Upper lobe of left lung (tissue), 6 donors: ENCODE measurements at places on chromosomes 5 and 9. TPM values are rescaled to one million over a fixed set of nuclear protein-coding genes. Genes with fewer than 3 reads are reported as not detected.

Gene ANKRD20A1
- total RNA-seq: 0.89 TPM

Gene CA9
- not detected for total RNA-seq

Gene IDNK
- total RNA-seq: 3.1 TPM

Gene ASPN
- 9.6 TPM for total RNA-seq

Gene DMRT2
- total RNA-seq: 0.79 TPM

Gene C7
- total RNA-seq: 741 TPM

Gene SPEF2
- total RNA-seq: 7.6 TPM

Gene FOXD4
- total RNA-seq: 3.1 TPM

Gene PRDM9
- not detected for total RNA-seq

Gene RNF130
- total RNA-seq: 106 TPM

Gene CDK5RAP2
- total RNA-seq: 48.7 TPM

Gene MYMK
- not detected for total RNA-seq

Gene IARS1
- 52.4 TPM for total RNA-seq

Gene SMIM33
- total RNA-seq: not detected

Gene PCDHGA10
- total RNA-seq: 4.9 TPM

Gene SPATA31A5
- total RNA-seq: not detected

Gene PKD2L2
- total RNA-seq: not detected

Gene CCDC171
- 5.5 TPM for total RNA-seq

Gene SPINK6
- total RNA-seq: not detected

Gene PCDH12
- total RNA-seq: 18.1 TPM

Gene PCDHA7
- 0.55 TPM for total RNA-seq

Gene GGTA1
- total RNA-seq: 8.7 TPM

Gene ADAMTS2
- 19.2 TPM for total RNA-seq

Gene FGFR4
- 130 TPM for total RNA-seq

Gene ZNF879
- total RNA-seq: 4.2 TPM

Gene SV2C
- total RNA-seq: 0.22 TPM

Gene HAPLN1
- total RNA-seq: not detected

Gene MAPK9
- 33.0 TPM for total RNA-seq

Gene FSTL4
- 1.4 TPM for total RNA-seq

Gene PALM2AKAP2
- 16.3 TPM for total RNA-seq

Gene TMC1
- not detected for total RNA-seq

Gene LMNB1
- 18.5 TPM for total RNA-seq

Gene LHX3
- total RNA-seq: not detected

Gene AGXT2
- total RNA-seq: not detected

Gene FOXD4L5
- 0.15 TPM for total RNA-seq

Gene PCA3
- not detected for total RNA-seq

Gene SKP1
- 155 TPM for total RNA-seq

Gene PTGDS
- 305 TPM for total RNA-seq

Gene SPATA31D4
- not detected for total RNA-seq

Gene GPR150
- total RNA-seq: not detected

Gene PCDHB14
- 1.4 TPM for total RNA-seq

Gene INSL4
- not detected for total RNA-seq

Gene NMUR2
- not detected for total RNA-seq

Gene BHMT2
- 2.1 TPM for total RNA-seq

Gene CCDC192
- not detected for total RNA-seq

Gene EPB41L4B
- 12.0 TPM for total RNA-seq

Gene CARD9
- 16.7 TPM for total RNA-seq

Gene SH3GLB2
- total RNA-seq: 96.5 TPM

Gene FBN2
- 0.49 TPM for total RNA-seq

Gene DAB2IP
- total RNA-seq: 61.8 TPM

Gene KIAA1958
- 12.8 TPM for total RNA-seq

Gene TAF1L
- not detected for total RNA-seq

Gene TBC1D9B
- 106 TPM for total RNA-seq

Gene RORB
- total RNA-seq: 4.0 TPM

Gene EMB
- total RNA-seq: 16.7 TPM

Gene CDH18
- total RNA-seq: not detected

Gene ORM2
- 3.4 TPM for total RNA-seq
